ENCODE measurements at places on chromosomes 16 and 17. TPM values are rescaled to one million over a fixed set of nuclear protein-coding genes. Genes with fewer than 3 reads are reported as not detected.

The SPATA32 gene
- total RNA-seq: not detected

The ARL4D gene
- 15.4 TPM for total RNA-seq

The NPIPB13 gene
- 6.2 TPM for total RNA-seq

The SLC12A3 gene
- not detected for total RNA-seq

The ABCA5 gene
- 48.7 TPM for total RNA-seq

The CCL22 gene
- total RNA-seq: 0.40 TPM

The ENPP7 gene
- 2.9 TPM for total RNA-seq

The DNAH2 gene
- 0.15 TPM for total RNA-seq

The KRTAP17-1 gene
- total RNA-seq: not detected

The IL21R gene
- 0.33 TPM for total RNA-seq

The ZG16 gene
- total RNA-seq: 1.3 TPM

DNA sequence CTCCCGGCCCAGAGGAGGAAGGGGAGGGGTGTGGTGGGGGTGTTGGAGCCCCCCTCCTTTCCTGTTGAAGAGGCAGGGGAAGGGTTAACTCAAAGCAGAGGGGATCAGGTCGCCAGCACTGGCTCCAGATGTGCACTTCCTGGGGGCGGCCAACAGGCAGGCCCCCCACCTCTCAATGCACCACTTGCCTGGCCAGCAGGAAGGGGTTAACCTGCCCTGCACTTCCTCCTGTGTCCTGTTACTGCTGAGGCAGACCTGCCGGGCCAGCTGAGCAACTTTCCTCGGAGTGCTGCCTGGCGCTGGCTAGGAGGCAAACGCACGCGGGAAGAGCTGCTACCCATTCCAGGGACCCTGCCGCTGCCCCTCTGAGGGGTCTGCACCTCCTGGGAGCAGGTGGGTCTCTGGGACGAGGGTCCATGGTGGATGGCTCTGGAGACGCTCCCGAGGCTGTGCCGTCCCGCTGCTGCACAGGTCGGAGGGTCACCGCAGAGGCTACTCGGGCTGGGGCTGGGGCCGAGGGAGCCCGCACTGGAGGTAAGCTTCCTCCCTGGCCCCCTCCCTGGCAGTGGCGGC, at the start of gene EPN3:
TSS of gene EPN3 (plus strand) at position 284 of the 573 bp plus-strand sequence. CDS start 3,822 bp downstream, outside the sequence.
- DNase-seq: no peak

DNA sequence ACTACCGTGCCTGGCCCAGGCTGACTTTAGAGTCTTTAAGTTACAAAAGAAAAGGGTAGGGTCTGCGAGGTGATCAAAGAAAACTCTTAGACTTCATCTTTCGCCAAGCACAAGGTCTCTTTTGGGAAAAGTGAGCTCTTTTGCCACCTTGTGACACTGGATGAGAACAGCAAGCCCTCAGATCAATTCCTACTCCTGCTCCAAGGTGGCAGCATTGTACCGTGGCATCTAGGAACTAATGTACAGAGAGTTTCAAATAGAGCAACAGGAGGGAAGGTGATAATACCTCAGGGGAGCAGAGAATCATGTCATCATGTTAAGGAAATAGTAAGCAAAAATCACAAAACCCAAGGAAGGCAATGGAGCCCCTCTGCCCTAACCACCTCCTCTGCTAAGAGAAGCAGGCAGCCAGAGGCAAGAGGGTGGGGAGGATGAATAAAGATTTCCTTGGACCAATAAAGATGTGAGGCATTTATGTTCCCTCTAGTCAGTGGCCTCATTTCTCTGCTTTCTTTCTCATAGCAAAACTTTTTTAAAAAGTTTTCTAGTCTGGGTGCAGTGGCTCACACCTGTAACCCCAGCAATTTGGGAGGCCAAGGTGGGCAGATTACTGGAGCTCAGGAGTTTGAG, 2.1 kb upstream of the C17orf78 start:
- peak; percentile 65 for DNase-seq

GRCh38 chr17:68572138-68572842, 28.9 kb downstream of the FAM20A start:
- no peak for DNase-seq

GRCh38 chr16:63890081-63890480, 1231.8 kb downstream of the CDH11 start:
- no peak for DNase-seq

- no peak for DNase-seq
Observed at GRCh38 chr16:88058136-88058535, 106.9 kb downstream of the BANP start.

DNA sequence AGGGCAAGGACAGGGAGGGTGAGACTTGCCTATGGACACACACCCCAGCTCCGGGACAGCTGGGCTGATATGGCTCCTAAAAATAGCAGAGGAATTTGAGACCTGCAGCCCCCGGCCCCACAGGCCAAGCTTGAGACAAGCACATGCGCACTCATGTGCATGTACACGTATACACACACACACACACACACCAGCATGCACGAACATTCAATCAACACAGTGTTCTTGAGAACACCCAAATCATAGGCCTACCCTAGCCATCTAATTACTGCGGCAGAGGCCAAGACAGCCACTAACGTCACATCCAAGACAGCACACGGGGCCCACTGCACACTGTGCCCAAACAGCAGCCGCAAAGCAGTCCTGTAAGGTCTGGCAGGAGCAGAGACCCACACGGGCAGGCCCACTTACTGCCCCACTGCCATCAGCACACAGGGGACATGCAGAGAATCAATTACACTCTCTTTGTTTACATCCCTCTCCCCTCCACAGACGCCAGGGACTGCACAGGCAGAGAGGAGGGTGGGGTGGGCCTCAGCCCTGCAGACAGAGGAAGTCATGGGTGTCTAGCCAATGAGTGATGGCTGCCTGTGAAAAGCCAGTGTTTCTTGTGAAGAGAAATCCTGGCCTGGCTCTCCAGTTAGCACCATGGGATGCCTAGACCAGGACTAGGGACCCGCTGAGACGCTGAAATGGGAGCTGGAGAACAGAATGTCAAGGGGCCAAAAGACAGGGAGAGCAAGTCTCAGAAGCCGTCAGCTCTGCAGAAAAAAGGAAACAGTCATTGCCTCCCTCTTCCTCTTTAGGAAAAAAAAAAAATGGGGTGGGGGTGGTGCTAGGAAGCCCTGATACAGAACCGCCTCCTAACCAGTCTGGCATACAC, 39.3 kb downstream of the MYO18A start:
- DNase-seq: no peak

DNA sequence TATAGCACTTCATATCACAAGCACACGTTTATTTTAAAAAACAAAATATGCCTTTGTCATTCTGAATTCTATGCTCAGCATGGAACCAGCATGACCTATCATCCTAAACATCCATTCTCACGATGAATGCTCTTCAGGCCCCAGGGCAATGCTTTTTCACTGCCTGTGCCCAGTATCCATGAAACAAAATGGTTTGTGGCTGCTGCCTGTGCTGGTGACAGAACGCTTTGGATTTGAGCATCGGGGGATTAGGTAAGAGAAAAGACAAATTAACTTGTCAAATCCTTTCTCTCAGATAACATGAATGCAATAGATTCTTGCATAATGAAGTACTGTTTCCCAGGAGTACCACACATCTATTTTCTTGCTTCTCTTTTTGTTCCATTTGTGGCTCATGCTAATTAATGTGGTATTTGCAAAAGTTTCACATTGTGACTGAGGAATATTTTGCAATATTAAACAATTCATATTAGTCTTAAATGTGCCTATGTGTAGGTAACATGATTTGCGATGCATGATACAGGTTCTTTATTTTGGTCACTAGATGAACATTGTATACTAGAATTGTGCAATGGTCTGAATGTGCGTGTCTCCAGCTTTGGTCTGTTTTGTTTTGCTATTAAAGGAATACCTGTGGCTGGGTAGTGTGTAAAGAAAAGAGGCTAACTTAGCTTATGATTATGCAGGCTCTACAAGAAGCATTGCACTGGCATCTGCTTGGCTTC, 25.8 kb upstream of the SRSF1 start:
- no peak for DNase-seq

DNA sequence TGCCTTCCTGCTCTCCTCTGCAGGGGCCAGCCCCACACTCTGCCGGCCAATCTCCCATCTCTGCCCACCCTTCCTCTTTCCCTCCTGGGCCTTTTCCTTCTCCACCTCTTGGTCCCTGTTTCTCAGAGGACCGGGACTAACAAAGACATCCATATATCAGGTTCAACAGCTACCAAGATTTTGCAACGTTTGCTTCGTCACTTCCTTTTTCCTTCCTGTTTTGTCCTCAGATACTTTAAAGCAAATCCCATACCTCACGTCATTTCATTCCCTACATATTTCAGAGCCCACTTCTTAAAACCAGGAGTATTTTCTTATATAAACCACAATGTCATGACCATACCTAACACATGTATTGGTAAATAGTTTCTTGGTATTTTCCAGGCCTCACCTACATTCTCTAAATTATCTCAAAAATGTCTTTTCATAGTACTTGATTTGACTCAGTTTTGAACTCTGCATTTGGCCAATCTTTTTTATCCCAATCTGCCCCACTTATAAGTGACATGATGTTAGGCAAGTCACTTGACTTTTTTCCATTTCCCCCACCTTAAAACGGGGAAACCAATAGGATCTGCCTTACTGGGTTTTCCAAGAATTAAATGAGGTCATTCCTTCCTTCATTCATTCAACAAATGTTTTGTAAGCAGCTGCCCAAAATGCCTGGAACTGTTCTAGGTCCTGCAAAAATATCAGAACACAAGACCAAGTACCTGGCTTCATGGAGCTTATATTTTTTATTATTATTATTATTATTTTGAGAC, 7.2 kb upstream of the USP10 start:
- no peak for DNase-seq

DNA sequence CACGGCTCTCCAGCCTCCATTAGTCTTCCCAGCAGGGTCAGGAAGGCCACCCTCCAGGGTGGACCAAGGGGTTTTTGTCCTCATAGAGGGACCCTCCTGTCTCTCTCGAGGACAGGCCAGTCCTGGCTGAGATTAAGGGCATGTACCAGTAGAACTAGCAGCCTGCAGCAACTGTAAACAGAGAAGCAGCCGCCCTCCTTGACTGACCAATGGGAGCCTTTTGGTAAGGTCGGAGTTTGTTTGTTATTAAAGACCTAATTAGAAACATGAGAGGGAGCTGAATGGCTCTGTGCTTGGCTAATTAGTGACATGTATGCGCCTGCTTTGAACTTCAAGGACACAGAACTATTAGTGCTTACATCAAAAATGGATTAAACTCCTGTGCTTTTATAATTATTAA, 80.0 kb downstream of the CCDC182 start:
- no peak for DNase-seq

GRCh38 chr16:56363781-56364565, 61.4 kb downstream of the AMFR start:
- DNase-seq: peak; percentile 34

DNA sequence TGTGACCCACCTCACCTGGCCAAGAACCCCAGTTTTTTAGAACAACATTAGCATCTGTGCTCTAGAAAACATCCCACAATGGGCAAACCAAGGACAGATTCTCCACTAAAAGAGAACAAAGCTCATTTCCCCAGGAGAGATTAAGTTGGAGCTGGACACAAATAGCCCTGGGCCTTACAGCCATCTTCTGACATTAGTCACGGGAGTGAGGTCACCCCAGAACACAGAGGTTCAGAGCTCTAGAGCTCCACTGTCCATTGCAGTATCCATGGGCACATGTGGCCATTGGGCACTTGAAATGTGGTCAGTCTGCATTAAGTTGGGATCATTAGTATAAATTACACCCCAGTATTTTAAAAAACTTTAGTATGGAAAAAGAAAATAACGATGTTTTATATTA, 47.6 kb upstream of the RBBP6 start:
- no peak for DNase-seq

DNA sequence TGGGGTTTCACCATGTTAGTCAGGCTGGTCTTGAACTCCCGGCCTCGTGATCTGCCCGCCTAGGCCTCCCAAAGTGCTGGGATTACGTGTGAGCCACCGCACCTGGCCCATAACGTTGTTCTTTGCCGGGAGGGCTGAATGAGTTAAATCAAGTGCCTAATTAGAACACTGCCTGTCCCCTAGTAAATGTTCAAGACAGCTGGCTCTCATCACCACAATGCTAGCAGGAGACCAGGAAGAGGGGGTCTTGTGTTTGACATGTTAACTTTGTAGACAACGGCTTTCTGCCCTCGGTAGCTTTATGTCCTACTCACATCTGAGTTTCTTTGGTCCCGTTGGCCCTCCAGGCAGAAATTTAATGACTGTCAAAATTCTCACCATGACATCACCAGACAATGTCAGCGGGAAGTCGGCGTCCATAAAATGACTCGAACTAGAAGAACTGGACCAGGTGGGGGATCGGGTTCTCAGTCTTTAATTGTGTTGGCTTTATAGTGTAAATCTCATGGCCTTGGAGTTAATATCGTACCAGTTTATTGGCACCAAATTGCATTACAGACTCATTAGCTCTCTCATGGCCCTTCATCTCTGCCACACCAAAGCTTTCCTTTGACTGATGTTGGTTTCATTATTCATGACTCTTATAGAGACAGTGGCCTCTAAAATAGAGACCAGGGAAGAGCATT, 11.4 kb upstream of the ITPRIPL2 start:
- DNase-seq: no peak

DNA sequence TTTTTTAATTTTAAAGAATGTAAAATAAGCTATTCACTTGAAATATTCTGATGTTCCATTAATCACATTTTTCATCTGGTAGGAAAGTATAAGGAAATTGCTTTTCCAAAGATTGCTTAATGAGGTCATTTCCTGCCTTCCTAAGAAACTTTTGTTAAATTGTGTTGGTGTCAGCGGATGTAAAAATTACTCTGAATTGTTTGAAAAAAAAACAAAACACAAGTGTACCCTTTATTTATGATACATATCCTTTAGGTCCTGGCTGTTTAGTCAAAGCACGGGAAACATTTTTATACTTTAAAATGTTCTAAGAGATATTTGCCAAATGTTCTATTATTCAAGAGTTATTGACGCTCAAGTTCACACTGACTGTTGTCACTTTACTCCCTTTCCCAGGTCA, 1357.4 kb upstream of the GOT2 start:
- no peak for DNase-seq

DNA sequence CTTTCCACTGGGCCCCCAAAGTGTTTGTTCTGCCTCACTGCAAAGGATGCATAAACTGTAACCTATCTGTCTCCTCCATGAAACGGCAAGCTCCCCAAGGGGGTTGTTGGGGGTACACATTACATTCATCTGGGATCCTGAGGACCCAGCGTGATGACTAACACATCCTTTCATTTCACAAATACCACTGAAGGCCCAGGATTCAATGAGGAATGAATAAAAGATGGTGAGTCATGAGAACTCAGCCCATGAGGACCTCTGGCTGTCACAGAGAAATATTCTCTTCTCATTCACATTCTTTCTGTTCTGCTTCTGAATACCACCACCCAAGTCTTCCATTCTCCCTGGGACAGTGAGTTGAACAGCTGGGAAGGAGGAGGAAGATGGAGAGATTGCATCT, 149.8 kb downstream of the RBFOX3 start:
- DNase-seq: no peak

DNA sequence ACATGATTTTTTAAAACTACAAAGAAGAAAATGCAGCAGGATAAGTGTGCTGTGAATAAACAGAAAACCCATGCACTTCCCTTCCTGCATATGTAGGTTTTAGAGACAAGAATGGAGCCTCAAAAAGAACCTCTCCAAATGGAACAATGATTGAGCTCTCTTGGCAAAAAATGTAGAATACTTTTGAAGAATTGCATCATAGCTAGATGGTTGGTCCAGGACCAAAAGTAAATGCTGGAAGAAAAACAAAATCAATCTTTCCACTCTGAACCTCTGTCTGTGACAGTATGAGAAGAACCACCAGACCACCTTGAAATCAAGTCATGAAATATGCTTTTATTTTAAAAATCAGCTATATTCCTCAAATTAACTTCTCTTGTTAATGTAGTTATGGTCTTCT, 17.5 kb downstream of the HELZ start:
- DNase-seq: no peak

- no peak for DNase-seq
Observed at GRCh38 chr17:77036841-77037381, 103.9 kb upstream of the SEC14L1 start.
